Stimulated activated CD8-positive, alpha-beta memory T cell treated with anti-CD3 and anti-CD28 coated beads, Interleukin-4, amount 100 ng/mL, for 24 hours (primary cell): ENCODE measurements at places on chromosomes 12 and 14.

- DNase-seq: no peak
These were observed 2.2 kb downstream of the P3H3 start for GRCh38 chr12:6830286-6830890.

DNA sequence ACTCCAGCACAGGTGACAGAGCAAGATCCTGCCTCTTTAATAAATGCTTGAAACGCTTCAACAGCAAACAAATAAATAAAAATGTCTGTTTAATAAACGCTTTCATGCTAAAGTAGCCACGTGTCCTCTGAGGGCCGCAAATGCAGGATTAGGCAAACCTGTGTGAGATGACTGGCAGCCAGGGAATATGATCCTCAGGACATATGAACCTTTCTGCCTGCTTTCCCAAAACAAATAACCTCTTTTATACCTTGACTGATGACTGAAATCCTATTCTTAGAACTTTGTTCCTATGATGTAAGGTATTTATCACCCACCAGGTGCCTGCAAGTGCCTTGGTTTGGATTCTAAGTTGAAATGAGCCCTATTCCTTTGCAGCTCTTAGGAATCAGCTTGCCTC, 14.5 kb upstream of the FLVCR2 start:
- DNase-seq: no peak

GRCh38 chr12:76375470-76375869, 27.3 kb upstream of the BBS10 start:
- DNase-seq: no peak

DNA sequence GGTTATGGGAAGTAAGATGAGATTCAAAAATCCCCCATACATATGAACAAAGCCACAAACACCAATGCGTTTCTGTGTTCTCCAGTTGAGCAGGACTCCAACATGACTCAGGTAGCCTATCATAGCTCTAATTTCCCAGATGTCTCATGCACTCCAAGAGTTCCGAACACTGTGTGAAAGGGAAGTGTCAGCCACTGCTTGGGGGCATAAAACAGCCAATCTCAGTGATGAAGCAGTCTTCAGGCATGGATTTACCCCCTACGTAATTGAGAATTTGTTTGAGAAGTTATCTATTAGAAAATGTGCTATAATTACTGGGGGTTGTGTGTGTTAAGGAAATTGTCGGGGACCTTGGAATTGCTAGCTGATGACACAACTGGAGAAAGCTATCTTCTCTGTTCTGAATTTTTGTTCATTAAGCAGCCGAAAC, 153.9 kb upstream of the AVPR1A start:
- no peak for DNase-seq

DNA sequence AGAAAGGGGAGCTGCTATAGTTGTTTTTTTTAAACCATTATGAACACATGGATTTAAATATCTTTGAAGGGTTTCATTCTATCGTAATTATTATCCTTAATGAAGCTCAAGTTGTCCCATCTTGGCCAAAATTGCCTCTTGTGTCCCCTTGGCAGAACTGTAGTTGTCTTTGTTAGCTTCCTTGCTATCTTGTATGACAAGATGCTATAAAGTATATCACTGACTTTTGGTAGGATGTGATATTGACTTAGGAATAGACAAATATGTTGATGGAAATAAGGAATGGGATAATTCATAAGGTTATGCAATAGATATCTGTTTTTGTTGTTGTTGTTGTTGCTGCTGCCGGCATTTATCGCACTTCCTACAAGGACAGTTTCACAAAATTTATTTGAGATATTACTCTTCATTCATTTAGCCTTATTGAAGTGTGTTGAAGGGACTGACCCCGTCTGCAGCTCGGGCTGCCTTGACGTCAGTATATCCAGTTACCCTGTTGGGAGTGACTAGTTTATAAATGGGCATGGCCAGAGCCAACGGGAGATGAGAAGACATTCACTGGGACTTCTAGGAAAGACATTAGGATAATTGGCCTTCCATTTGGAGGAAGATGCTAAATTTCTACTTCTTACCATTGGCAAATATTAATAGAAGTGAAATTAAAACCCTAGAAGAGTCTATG, 26.1 kb upstream of the APOLD1 start:
- no peak for DNase-seq

GRCh38 chr12:10388624-10389413, 1.0 kb downstream of the KLRK1 start:
- no peak for DNase-seq

DNA sequence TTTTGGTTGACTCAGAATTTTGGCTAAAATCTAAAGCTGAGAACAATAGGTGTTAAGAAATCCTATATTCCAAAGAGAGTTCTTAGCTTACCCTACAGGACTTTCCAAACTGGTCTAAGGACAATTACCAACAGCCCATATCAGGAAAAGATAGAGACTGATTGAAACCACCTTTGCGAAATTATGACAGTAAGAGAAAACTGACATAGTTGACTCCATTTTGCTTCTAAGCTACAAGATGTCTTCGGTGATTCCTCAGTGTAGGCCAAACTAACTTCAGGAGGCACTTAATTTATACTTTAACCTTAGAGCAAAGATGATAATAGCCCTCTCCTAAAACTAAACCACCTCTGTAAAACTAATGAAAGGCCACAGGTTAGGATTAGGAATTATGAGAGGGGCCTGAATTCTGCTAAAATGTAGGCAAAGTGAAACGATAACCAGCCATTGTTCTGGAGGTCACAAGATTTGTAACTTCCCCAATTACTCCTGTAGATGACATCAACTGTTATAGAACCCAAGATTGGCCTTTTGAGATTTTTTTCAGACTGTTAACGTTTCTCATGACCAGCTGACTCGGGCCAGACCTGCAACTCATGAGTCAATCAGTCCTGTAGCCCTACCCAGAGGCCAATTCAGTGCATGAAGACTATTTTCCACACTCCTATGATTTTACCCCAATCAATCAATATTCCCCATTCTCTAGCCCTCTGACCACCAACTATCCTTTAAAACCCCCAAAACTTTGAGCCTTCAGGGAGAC, 43.0 kb downstream of the KLRG1 start:
- no peak for DNase-seq

DNA sequence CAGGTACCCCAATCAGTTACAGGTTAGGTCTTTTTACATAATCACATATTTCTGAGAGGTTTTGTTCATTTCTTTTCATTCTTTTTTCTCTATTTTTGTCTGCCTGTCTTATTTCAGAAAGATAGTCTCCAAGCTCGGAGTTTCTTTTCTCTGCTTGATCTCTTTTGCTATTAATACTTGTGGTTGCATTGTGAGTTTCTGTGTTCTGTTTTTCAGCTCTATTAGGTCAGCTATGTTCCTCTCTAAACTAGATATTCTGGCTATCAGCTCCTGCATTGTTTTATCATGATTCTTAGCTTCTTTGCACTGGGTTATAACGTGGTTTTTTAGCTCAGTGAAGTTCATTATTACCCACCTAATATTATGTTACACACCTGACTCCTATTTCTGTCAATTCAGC, 914.1 kb downstream of the TRHDE start:
- no peak for DNase-seq

DNA sequence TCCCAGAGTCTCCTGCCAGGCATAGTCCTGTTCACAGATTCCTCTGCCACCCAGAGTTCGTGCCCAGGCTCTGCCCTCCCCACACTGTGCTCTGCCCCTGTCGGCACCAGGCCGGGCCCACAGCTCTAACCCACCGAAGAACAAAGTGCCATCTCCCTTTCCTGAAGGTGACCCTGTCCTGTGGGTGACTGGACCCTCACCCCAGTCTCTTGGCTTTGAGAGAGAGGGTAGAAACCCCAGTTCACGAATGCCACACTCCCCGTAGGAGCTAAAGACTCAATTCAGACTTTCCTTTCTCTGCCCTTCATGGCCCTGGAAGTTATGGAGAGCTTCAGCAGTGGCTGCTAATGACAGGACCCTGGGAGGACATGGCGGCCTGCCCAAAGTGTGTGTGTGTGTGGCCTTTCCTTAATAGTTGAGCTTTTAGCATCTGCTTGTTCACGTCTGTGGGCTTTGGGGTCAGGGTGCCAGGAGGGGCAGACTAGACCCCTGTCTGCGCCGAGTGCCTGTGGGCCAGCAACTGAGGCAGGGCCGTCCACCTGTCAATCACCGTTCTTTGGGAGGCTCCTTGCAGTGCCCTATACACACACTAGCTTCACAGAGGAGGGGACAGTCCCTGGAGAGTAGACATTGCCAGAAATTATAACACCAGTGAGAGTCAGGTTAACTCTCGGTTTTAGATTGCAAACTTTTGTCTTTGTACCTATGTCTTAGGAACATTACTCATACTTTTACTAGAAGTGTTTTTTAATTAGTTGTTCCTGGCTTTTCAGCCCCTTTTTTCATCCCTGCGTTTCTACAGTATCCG, 84.6 kb upstream of the DYNC1H1 start:
- DNase-seq: no peak

- DNase-seq: no peak
These were observed 81.2 kb downstream of the MIPOL1 start for GRCh38 chr14:37278636-37279538.

DNA sequence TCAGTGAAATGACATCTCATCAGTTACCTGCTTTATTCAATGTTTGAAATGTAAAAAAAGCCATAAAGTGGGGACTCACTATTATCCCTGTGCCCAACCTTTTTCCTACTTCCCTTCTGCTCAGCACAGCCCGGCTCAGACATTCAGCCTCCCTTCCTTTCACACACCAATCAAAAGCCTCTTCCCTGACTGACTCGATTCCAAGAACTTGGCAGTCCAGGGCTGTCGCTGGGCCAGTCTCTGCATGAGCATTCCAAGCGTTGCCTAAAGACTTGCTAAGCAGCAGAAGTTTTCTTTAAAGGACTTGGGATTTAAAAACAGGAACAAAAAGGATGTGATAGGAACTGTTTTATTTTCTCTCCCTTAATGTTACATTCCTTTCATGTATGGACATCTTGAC, 22.7 kb downstream of the ITPR2 start:
- DNase-seq: no peak

- no peak for DNase-seq
These were observed 3.6 kb upstream of the NINJ2 start for GRCh38 chr12:666766-667308.

DNA sequence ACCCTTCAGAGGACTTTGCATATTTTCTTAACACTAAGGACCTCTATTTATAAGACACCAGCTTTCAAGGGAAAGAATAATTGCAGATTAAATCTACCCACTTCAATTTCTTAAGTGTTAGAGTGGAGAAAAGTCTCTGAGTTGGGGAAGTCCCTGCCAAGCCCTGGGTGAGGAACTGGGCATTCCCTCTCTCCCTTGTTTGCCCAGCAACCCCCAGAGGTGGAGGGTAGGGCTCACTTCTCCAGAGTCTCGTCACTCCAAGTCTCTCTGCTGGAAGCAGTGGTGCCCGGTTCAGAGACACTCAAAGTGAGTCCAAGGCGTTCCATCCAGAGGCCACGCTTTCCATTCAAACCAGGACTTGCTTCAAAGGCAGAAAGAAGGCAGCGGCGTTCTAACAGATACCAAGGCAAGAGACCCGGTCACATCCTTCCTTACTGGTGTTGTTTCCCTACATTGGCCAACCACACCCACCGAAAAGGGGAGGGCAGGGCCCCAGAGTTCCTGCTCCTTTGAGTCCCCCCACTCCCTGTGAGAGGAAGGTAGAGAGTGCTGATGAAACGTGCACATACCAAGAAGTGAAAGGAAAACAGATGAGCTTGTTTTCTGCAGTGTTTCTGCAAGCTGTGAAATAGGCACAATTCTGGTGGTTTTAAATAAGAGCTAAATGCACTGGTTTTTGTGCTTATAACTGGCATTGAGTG, 6.1 kb upstream of the BDKRB2 start:
- DNase-seq: no peak

DNA sequence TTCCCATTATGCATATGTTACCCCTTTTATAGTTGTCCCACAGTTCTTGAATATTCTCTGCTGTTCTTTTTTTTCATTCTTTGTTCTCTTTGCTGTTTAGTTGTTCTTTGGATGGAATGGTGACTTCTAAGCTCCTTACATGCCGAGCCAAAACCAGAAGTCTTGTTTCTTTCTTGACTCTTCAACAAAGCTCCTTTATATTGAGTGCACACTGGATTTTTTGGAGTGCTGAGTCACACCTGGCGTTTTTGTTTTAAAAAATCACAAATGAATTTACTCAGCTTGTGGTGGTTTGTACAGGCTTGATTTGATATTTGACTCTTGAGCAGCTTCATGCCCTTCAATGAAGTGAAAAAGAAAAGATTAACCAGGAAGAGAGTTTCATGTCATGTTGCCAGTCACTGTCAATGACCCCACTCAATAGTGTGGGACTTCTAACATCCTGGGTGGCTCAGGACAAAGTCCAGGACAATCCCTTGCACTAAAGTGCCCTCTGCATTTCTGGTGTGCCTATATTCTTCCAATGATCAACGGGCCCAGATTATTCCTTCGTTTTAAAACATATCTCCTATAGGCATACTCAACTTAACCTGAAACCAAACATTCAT, 112.4 kb upstream of the SLC38A4 start:
- DNase-seq: no peak

DNA sequence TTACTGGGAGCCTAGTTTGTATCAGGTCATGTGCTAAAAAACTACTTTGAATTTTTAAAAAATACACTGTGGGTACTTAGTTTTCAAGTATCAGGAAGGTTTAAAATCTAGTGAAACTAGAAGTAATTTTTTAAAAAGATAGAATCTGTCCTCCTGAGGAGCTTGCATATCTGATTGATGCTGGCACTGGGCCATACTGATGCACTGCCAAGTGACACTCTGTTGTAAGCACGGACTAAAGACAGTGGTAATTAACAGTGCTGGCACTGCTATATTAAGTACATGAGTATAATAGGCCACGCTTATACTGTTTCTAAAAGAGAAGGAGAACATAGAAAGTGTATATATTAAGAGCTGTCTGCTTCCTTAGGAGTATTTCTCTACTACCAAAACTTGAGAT, 10.0 kb upstream of the TBC1D30 start:
- no peak for DNase-seq

- DNase-seq: no peak
These were observed 543.2 kb upstream of the TBX3 start for GRCh38 chr12:115227137-115227615.

DNA sequence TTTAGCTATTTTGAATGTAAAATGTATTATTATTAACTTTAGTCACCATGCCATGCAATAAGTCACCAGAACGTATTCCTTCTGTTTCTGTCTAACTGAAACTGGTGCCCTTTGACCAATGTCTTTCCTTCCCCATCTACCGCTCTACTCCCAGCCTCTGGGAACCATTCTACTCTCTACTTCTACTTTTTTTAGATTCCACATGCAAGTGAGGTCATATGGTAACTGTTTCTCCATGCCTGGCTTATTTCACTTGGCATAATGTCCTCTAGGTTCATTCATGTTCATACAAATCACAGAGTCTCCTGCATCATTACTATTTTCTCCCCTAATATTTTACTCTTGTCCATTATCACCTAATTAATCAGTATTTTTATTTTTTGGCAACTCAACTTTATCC, 160.1 kb downstream of the TMX1 start:
- no peak for DNase-seq
